ENCODE measurements at places on chromosomes 5 and 9. TPM values are rescaled to one million over a fixed set of nuclear protein-coding genes. Genes with fewer than 3 reads are reported as not detected.

Gene TAF1L
- polyA plus RNA-seq, result 0.10 TPM

Gene RGS7BP
- 7.2 TPM for polyA plus RNA-seq

Gene FOXI1
- polyA plus RNA-seq, result 8.1 TPM

Gene FGF1
- 28.8 TPM for polyA plus RNA-seq

Gene GRIN3A
- 3.2 TPM for polyA plus RNA-seq

Gene NUDCD2
- polyA plus RNA-seq, result 56.5 TPM

- no peak for DNase-seq
These were observed 397.1 kb downstream of the MAN2A1 start for GRCh38 chr5:110086658-110087388.

DNA sequence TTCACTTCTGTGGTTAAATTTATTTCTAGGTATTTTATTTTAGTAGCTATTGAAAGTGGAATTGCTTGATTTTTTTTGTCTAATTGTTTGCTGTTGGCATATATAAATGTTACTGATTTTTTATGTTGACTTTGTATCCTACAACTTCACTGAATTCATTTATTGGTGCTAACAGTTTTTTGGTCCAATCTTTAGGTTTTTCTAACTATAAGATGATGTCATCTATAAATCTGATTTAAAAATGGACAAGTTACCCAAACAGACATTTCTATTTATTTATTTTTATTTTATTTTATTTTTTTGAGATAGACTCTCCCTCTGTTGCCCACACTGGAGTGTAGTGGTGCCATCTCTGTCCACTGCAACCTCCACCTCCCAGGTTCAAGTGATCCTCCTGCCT lies 162.3 kb downstream of the COX7C start:
- DNase-seq, result no peak

DNA sequence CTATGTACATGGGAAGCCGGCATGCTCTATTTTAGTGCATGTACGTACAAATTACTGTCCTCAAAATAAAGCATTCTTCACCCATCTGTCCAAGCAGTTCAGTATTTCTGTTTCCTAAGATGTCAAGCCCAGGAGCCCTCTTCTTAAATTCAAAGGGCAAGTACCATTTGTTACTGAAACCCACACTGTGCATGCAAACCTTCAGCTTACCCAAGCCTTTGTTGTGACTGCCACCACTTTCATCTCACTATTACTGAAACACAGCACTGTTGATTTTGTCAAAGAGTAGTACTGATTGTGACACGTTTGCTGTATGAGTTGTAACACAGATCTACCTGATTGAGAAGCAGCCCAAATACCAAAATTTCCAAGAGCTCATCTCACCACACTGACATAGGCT lies 390.4 kb upstream of the IZUMO3 start:
- no peak for DNase-seq

- no peak for DNase-seq
These were observed 25.3 kb upstream of the IFNE start for GRCh38 chr9:21507483-21507790.

GRCh38 chr5:180804129-180804618 lies 1.6 kb upstream of the MGAT1 start:
- DNase-seq, result no peak

- DNase-seq, result no peak
These were observed 244.5 kb downstream of the NR3C1 start for GRCh38 chr5:143159031-143159430.

DNA sequence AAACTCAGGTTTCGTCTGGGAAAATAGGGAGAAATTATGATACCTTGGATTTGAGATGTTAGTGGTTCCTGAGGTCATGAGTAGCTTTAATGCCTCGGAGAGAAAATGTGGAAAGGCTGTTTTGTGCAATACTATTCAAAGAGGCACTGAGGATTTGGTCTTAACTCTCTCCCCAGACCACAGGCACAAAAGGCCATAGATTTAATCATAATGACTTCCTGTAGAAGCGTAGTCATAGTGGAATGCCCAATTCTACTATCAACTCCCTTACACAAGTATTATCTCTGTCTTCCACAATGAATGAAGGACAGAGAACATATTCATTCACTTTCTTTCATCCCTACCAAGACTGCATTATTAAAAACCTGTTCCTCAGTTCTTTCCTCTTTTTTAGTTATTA lies 153.0 kb upstream of the FTMT start:
- no peak for DNase-seq

- no peak for DNase-seq
These were observed 323.7 kb upstream of the RPS23 start for GRCh38 chr5:82601861-82602260.

GRCh38 chr5:57368010-57368409 lies 114.6 kb downstream of the ACTBL2 start:
- DNase-seq, result no peak

DNA sequence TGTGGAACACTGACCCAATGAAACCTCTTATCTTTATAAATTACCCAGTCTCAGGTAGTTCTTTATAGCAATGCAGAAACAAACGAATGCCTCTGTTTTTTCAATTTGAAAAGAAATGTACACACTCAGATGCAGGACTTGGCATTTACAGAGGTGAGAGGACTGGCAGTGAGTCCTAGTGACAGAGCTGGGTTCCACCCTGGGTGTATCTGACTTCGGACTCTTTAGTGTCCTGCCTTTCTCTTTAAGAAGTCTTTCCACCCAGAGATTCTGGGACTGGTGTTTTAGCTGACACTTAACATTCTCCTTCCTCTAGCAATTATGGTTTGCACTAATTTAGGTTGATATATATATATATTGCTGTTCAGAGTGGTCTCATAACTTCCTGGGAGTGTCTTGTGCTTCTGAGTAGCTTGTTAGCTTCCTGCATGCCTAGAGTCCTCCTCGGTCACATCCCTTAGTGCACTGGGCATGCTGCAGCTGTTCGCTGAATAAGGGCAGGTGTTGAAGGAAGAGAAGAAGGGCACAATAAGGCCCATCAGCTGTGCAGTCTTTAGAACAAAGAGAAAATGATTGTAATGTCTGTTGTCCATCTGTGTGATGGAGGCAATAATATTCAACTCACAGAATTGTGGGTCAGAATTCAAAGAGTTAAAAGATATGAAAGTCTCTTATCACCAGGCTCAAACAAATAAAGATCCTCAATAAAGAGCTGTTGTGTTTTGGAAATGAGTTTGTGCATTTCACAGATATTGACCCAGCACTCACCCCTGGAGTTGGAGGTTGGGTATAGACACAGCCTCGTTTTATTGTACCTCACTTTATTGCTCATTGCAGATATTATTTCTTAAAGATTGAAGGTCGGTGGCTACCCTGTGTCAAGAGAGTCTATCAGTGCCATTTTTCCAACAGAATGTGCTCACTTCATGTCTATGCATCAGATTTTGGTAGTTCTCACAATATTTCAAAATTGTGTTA lies 187.1 kb downstream of the TRIM32 start:
- DNase-seq, result no peak

DNA sequence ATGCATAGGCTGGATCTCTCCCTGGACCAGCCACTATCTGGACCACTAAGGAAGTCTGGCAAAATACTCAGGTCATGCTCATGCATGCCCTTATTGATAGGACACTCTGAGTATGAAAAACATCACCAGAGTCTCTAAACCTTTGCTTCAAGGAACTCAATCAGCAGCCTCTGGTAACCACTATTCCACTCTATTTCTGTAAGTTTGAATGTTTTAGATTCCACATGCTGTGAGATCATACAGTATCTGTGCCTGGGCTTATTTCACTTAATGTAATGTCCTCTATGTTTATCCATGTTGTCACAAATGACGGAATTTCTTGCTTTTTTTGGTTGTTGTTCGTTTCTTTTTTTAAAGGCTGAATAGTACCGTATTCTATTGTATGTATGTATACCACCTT lies 68.3 kb downstream of the TARS1 start:
- DNase-seq, result no peak

DNA sequence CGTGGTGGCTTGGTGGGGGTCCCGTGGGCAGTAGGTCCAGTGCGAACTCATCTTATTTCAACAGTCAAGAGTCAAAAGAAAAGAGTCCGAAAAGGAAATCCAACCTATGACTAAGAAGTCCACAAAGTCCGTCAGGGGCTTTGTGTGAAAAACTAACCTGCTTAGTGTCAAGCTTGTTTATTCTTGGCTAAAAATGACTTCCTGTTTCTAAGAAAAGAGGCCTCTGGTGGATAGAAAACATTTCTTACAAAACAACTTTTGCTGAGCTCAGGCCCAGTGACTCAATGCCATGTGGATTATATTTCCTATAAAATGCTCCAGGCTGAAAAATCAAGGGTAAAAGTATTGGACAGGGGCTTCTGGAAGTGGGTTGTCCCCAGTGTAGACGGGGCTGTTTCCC lies 105.9 kb downstream of the GADD45G start:
- DNase-seq, result no peak

- DNase-seq, result no peak
These were observed 5.7 kb upstream of the SEC16A start for GRCh38 chr9:136488247-136489214.

DNA sequence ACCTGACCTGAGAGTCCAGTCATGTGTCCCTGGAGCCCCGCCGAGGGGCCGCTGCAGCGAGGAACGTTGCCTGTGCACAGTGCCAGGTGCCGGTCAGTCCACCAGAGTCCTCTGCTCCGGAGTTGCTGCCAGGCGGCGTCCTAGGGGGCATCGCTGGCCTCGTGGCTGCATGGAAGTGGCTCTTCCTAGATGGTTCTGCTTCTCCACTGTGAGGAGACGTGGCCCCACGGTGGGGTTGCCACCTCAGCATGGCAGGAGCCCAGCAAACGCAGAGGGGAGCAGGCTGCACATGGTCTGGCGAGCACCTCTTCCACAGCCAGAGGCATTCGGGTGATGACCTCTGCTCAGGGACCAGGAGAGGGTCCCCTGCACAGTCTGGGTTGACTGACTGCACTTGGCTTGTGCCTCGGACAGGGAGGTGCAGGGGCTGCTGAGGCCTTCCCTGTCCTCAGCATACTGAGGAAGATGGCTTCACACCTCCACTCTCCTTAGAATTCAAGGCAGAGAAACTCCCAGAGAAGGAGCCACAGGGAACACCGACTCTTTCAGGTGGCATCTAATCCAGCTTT lies 25.9 kb upstream of the POMT1 start:
- DNase-seq, result no peak

- DNase-seq, result no peak
These were observed 18.2 kb upstream of the DAB2IP start for GRCh38 chr9:121633119-121633714.

- DNase-seq, result no peak
These were observed 676 bp downstream of the NOL6 start for GRCh38 chr9:33472881-33473615.

GRCh38 chr9:96317335-96317980 lies 15.5 kb upstream of the HSD17B3 start:
- peak; percentile 47 for DNase-seq
